Cortex of kidney (tissue), 1 donor: ENCODE measurements at places on chromosomes 6 and 20.

- DNase-seq, result no peak
Measured at GRCh38 chr20:24935766-24936525, 13.1 kb upstream of the CST7 start.

DNA sequence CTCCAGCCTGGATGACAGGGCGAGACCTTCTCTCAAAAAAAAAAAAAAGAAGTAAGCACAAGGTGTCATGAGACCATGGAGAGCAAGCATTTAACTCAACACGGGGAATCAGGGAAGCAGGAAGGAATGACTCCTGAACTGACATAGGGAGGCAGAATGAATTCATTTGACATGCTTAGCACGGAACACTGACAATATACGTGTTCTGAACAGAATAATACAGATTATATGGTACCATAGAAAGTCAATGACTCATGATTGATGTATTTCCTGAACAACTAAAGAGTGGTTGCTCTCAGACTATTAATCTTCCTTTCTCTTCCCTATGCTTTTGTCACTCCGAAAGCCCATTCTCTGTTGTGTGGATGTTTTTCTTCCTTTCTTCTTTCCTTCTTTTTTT, 20.7 kb upstream of the ASIP start:
- DNase-seq, result no peak

DNA sequence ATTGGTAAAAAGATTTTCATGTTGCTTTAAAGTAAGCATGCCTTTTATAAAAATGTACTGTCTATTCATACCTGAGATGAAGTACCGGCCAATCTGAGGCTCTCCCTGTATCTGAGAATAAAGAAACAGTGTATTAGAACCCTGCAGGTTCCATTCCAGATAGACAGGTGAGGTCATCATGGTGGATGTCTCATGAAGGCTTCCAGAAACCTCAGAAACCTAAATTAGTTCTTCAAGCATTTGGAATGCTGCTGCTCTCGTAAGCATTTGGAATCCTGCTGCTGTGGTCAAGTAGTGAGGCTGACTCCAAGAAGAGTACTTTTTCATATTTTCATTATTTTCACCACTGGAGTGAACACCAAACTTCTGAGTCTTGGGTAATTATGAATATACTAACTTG, 642.3 kb downstream of the MAFB start:
- DNase-seq, result no peak

DNA sequence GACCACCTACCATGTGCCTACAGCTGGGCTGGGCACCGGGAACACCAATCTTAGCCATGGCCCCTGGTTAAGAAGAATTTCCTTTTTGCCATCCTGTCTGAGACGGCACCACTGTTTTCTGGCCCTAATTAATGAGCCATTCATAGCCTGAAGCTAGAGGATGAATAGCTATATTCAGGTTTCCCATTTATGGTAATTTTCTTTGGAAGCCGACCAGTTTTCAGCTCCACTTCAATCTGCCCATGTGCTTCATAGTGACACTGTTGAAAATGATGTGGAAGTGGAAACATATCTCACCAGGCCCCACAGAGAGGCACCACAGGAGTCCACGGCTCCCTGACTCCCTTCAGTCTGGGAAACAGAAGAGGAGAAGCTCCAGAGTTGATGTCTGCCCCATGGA, 22.6 kb upstream of the ULBP3 start:
- no peak for DNase-seq

DNA sequence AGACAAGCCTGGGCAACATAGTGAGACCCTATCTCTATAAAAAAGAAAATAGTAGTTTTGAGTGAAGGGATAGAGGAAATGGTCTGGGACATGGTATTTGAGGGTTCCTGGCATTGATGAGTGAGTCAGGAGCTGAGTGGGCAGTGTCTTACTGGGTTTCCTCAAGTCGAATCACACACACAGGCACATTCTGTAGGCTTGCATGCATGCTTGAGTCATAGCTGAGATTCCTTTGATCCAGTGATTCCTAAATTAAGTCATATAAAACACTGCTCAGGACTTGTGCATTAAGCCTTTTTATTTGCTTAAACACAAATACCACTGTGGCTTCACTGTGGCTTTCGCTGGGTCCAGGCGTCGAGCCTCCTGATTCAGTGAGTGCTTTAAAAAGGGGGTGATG, 71.8 kb upstream of the TMEM181 start:
- no peak for DNase-seq

DNA sequence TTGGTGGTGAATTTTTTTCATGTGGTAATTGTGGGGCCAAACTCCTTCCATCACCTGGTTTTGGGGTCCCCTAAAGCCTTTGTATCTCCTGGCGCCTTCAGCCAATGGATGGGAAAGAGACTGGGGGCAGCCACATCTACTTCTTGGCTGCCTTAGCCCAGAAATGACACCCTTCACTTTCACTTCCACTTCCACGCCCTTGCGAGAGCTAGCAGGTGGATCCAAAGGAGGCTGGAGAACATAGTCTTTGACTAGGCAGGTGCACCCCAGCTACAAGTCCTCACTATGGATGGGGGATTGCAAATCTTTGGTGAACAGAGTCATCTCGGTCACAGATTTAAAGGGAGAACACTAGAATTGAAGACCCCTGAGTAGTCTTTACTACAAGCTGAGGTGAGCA, 70.8 kb downstream of the NDUFAF5 start:
- DNase-seq, result no peak

DNA sequence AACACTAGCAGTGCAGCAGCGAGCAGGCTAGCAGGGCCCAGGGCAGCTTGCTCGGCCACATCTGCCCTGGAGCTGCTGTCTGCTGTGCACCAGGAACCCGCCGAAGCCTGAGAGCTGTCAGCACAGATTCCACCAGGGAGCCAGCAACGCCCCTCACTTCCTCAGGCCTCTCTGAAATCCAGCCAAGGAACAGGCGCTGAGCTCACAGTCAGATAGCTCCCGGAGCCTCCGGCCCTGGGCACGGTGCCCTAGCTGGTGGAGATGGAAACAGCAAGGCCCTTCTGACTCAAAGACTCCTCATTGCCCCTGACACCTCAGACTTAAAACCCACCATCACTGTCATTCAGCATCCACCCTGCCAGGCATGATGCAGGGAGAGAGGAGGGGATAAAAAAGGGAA, 839.4 kb downstream of the MAFB start:
- no peak for DNase-seq

DNA sequence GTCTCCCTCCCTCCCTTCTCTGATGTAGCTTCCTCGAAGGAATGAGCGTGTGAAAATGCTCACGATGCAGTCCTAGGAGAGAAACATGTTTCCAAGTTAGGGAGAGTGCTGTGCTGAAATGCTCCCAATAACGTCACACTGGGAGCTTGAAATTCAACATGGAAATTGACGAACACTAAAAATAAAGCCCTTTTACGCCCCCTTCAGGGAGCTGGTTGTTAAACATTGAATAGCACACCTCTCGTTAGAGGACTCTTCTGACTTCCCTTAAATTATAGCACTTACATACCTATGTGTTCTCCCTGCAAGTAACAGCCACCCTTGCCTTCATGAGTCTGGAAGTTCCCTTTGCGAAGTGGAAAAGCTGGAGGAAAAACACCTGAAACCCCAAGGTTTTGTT, 88.6 kb downstream of the BFSP1 start:
- DNase-seq, result no peak

GRCh38 chr6:36128793-36129192, 1.5 kb upstream of the MAPK13 start:
- no peak for DNase-seq

DNA sequence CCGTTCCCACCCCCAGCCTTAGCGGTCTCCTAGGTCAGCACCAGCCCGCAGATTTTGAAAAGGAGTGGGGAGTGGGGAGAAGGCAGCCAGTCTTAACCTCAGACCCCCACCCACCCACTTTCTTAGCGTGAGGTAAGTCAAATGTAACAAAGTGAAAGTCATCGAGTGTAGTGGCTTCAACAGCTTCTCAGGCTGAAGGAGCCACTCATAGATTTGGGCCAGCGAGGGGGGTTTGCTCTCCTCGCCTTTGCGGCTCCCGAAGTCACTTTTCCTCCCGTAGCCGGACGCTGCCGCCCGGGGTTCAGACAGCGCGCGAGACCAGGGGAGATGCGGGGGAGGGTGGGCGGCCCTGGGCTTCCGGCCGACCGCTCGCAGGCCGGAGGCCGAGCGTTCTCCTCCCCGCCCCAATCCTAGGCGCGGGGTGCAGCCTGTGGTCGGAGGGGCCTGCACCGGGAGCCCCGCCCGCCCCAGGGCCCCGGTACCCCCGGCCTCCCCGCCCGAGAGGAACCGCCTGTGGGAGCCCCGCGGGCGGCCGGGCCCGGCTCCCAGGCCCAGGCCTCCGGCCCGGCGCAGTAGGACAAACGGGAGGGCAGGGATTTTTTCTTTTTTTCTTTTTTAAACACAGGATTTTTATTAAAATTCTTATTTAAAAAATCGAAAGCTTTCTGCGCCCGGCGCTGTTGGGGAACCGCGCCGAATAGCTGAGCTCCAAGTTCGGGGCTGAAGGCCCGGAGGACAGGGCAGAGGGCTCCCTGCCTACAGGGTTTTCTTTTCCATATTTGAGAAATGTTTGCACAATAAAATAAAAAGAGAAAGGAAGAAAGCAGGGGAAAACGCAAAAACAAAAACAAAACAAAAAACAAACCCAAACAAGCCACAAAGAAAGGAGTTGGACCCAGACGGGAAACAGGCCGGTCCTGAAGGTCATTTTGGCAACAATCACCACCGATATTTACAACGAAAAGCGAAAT, 3.2 kb downstream of the NKX2-2 start:
- DNase-seq, result no peak

GRCh38 chr6:32815115-32815514, 1.7 kb downstream of the HLA-DOB start:
- DNase-seq, result no peak

GRCh38 chr20:57094991-57095390, 171.4 kb downstream of the BMP7 start:
- DNase-seq, result no peak

- no peak for DNase-seq
Measured at GRCh38 chr6:1504465-1504864, 105.2 kb upstream of the FOXC1 start.

DNA sequence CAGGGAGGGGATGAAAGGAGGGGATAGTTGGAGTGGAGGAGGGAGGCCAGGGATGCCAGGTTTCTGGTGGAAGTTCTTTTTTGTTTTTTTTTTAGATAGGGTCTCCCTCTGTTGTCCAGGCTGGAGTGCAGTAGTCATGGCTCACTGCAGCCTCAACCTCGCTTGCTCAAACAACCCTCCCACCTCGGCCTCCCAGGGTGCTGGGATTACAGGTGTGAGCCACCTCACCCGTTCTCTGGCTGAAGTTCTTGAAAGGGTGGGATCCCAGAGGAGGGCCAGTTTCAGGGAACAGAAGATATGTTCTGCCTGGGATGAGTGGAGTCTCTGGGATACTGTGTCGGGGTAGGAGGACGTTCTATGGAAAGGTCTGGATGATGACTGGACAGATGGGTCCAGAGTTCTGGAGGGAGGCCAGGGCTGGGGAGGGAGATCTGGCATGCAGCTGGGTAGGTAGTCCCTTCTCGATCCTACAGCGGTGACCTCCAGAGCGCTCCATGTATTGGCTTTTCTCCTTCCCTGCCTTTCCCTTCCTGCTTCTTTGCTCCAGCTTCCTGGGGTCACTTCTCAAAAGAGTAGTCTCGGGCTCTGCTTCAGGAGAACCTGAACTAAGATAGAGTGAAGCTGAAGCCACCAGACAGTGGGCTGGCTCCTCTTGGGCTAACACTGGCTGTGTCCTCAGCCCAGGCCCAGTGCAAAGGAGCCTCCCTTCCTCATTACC, 12.7 kb upstream of the SRC start:
- no peak for DNase-seq

DNA sequence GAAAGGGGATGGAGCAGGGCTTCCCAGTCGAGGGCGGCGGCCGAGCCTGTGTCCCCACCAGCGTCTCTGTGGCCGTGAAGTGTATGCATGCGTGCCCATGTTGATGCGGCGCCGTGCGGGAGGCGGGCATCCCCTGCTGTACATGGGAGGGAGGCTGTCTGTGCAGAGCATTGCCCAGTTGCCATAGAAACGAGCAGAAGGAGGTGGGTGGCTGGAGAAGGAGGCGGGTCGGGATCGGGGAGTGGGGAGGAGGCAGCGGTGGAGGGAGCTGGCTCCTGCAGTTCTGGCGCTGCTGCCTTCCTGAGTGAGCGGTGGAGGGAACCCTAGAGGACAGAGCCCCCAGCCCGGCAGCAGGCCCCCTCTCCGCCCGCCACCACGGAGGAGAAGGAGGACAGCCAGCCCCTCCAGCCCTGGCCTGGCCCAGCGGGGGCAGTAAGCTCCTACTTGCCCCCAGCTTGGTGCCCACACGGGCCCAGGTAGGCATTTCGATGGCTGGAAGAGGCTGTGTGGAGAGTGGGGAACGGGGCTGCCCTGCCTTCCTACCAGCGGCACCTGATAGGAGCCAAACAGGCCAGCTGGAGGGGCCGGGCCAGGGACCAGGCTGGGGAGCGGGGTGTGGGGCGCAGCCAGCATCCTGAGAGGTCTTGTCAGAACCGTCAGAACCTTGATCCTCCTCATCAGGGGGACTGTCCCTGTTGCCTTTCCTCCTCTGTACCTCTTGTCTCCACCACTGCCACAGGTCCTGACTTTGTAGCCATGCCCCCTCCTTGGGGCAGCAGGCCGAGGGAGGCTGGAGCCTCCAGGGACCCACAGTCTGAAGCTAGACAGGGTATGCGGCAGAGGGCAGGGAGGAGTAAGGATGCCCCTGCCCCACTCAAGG, 41.3 kb downstream of the SPDEF start:
- DNase-seq, result no peak

GRCh38 chr6:121848523-121849255, 413.2 kb downstream of the GJA1 start:
- DNase-seq, result no peak

- no peak for DNase-seq
Measured at GRCh38 chr20:44394452-44394701, 38.9 kb downstream of the HNF4A start.

- no peak for DNase-seq
Measured at GRCh38 chr6:19327661-19328060, 509.5 kb upstream of the ID4 start.

DNA sequence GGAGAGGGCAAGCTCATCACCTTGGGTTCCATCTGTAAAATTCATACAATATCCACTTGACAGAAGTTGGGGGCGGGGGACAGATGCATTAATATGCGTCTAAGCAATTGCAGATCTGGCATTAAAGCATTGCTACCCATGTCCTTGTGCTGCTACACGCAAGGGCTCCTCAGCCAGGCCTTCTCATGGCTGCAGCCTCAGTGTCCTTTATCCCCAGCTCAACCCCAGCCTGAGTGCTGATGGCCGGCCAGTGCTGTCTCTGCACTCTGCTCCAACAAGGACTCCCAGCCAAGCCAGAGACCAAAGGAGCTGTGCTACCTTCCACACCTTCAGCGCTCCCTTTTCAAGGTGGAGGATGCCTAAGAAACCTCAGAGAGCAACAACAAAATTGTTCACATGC, 188.5 kb upstream of the STXBP5 start:
- DNase-seq, result no peak

- no peak for DNase-seq
Measured at GRCh38 chr6:111606620-111607115, 990 bp upstream of the TRAF3IP2 start.

- peak; percentile 40 for DNase-seq
Measured at GRCh38 chr6:116564921-116565872, 6.1 kb upstream of the RWDD1 start.

GRCh38 chr6:21946298-21946783, 350.5 kb downstream of the PRL start:
- DNase-seq, result no peak
